A172 (cell line): ENCODE measurements at places on chromosomes 7 and 10.

DNA sequence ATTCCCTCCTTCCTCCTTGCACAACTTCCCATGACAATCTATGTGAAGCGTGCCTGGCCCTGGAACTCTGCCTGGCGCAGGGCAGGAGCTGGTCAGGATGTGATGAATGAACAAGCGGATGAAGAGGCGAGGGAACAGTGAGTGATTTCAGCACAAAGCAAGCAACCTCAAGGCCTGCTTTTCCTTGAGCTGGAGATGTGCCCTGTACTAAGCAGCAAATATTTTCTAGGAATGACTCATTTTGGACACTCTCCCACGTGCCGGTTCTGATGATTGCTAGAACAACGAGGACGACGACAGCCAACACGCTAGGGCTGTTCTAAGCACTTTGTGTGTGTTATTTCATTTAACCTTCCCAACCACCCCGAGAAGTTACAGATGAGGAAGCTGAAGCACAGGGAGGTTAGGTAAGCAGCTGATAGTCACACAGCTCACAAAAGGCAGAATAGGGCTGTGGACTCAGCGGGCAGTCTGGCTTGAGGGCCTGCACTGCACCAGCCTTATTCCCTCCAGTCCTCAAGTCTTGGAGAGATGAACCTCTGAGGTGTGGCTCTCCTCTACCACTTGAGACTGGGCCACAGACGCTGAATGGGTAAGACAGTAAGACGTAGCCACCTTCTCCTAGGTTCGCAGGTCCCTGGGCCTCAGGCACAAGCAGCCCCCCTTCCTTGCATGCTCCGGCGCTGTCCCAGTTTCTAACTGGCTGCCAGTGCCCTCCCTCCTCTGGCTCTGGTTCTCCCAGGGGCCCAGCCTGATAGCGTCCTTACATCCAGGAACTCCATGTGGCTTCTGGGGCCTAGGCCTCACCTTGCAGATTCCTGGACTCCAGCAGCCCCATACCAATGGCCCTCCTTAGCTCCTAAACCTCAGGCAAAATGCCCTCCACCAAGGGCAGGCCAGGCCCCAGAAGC, 59.0 kb downstream of the YKT6 start:
- DNase-seq, result peak; percentile 87

DNA sequence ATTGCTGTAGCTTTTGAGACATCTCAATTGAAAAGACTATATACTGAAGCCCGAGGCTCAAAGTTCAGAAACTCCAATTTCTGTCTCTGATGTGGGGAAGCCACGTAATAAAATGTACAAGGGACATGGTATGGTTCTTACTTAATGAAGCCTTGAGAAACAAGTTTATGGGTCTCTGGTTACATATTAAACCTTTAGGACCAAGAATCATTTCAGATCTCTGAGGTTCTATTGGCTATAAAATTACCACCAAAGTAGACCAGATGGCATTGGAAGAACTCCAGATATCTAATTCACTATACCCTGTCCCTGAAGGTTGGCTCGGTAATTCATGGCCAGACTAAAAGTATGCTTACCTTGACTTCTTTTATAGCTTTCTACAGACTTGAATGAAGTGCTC, 23.7 kb downstream of the STAMBPL1 start:
- DNase-seq, result no peak

DNA sequence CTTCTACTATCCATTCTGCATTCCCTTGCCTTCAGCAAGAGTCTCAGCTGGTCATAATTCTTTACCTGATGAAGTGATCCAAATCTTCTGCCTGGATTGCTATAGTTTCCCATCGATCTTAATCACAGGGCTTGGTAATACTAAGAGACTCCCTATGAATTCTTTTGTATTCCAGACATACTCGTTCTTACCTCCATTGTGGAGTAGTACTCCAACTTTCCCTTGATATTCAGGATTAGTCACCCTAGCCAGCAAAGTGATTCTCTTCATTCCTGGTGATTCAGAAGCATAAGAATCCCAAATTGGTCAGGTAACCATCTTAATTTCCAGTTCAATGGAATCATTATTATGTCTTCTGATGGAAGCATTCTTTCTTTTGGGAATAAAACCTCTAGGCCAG, 96.7 kb downstream of the TWIST1 start:
- DNase-seq, result peak; percentile 31

GRCh38 chr7:137007001-137007694, 138.7 kb downstream of the CHRM2 start:
- DNase-seq, result no peak

GRCh38 chr7:130393841-130394411, 13.6 kb downstream of the CPA1 start:
- no peak for DNase-seq
